Hematopoietic multipotent progenitor cell treated with erythropoietin and hydrocortisone succinate and interleukin-3 and kit ligand, for 8 days (in vitro differentiated cells): ENCODE measurements at places on chromosomes 7 and 10.
A peak's percentile ranks its signal among the peaks of the same experiment; 100 is the strongest.

DNA sequence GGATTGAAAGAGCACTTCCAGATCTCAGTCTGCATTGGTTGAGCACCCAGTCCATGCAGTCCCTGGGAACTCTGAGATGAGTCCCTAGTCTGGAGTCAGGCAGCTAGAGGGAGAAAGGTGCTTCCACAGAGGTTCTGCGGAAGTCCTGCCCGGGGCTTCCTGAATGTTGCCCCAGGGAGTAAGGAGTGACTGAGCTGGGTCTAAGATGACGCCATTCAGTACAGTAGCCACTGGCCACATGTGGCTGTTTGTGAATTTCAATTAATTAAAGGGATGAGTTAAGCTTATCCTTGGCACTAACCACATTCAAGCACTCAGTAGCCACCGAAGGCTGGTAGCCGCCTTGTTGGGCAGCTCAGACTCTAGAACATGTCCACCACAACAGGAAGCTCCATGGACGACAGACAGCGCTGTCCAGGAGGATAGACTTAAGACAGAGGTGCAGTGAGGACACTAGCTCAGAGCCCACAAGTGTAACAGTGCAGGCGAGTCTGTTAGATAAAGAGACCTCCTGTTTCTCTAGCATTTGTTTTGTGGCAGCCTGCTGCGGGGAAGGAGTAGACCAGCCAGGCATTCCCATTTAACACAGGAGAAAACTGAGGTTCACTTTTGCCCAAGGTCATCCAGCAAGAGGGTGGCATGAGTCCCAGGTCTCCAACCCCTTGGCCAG, 101.6 kb upstream of the PPIF start:
- DNase-seq: no peak

DNA sequence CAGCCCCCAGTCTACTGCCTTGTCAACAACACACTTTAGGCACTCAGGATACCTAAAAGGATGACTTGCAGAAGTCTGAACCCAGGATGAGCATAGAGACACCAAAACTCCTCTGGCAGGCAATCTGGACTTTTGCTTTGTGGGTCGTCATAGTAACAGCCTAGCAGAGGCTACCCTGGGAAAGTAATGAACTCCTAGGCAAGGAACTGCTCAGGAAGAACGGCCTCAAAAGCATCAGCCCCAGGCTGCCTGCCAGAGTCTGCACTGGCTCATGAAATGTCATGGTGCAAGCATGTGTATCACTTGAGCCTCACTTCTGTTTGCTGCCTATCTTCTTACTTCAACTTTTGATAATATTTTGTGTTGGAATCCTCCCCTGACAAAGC, 715.1 kb downstream of the GRID1 start:
- DNase-seq: no peak

- DNase-seq: peak; percentile 72
Measured at GRCh38 chr7:2105917-2106316, 126.8 kb downstream of the MAD1L1 start.

- DNase-seq: no peak
Measured at GRCh38 chr7:15685358-15686294, 857 bp downstream of the MEOX2 start.

DNA sequence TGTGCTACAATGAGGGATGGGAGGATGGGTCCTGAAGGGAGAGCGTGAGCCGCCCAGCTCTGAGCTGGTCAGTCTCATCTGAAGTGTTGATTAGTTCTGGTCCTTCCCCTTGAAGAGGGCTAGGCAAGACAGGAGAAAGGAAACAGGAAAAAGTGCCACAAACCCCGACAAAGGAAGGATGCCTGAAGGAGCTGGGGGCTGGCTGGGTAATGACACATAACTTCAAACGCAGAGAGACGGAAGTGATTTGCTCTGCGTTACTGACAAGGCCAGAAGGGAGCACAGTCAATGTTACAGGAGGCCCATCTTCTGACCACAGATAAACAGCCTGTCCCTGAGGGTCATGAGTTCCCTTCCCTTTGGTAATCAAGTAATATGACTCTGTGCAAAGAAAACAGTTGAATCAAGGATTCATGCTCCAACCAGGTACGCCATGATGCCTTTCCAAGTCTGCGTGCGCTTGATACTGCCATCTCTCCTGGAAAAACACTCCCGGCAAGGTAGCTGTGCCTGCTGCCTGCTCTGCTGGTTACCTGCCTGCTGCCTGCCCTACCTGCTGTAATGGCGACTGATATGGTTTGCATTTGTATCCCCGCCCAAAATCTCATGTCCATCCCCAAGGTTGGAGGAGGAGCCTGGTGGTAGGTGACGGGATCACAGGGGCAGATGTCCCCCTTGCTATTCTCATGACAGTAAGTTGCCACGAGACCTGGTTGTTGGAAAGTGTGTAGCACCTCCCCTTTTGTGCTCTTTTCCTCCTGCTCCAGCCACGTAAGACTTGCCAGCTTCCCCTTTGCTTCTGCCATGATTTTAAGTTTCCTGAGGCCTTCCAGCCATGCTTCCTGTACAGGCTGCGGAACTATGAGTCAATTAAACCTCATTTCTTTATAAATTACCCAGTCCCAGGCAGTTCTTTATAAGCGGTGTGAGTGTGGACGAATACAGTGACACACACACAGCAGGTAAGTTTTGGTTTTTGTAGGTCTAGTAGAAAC, 57.9 kb downstream of the GRB10 start:
- DNase-seq: peak; percentile 44

DNA sequence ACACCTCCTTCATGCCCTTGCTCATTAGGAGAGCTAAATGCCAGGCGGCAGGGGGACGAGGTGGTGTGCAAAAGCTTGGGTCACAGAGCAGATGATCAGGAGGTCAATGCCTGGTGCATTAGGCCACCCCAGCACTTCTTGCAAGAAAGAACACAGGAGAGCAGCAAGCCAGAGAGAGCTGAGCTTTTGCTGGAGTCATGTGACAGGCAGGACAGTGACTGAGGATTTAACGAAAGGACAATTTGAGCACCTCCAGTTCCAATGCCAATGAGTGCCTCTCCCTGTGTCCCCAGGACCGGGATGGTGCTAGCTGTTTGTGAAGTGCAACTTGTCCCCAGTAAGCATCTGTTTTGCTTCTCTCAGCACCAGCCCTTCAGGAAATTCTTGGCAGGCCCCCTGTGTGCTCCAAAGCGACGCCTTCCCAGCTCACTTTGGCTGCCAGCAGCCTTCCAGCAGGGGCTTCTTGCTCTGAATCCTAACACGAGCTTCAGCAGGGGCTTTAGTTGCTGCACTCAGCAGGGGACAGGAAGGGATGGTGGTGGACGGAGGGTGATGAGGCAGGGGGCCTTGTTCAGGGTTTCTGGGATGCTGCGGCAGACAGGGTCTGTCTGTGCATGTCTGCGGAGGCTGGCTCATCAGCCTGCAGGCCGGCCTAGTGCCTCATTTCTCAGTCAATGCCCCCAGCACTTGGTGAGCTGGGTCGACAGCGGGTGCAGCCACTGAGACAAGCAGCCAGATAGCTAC, 368.1 kb downstream of the RPS24 start:
- no peak for DNase-seq

DNA sequence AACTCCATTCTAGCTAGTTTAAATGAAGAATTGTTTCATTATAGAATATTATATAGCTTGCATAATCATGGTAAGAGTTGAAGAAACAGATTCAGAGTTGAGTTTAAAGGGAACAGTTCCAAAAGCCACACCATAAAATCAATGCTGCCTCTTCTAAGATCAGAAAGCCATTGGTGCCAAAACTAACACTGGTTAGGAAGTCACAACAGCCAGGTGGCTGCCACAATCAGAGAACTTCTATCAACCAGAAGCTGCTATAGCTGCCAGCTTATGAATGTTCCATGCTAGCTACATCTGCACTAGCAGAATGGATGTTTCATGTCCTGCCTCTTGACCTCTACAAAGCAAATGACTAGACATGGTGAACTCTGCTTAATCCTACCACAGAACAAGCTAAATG, 583.1 kb upstream of the LRRN3 start:
- no peak for DNase-seq

DNA sequence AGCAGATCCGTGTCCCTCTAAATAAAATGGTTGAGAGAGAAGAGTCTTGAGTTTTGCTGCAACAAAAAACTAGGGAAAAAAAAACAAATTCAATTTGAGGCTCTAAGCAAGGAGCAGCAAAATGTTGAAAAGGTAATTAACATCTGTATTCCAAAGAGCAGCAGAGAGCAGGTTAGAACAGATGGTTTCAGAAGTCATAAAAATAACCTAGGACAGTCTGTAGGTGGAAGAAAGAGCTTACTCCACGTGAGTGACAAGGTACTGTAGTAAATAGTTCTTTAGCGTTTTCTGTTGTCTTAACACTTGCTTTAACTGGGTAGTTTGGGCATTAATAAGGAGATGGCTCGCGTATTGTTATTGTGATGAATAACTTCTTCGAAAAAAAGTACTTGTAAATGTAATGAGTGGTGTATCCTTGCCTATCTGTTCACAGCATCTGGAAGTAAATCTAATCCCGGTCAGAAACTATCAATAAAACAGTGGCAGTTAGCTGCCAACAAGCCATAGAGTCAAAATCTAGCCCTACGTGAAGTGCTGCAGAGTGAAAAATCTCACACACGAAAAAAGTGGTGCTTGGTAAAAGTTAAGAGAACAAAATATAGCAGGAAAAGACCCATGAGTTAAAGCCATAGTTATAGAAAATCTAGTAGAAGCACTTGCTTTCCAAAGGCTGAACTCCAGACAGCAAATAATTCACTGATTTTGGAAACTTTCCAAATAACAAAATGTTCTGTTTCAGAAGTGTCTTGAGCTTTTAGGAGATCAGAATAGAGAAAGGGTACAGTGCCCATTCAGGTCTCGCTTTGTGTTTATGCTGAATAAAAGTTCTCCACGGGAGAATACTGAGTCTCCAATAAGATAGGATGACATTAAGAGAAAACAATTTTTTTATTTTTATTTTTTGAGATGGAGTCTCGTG, 49.3 kb upstream of the PARD3 start:
- no peak for DNase-seq

- peak; percentile 91 for DNase-seq
Measured at GRCh38 chr10:47306387-47307210, 6.6 kb downstream of the GDF10 start.

DNA sequence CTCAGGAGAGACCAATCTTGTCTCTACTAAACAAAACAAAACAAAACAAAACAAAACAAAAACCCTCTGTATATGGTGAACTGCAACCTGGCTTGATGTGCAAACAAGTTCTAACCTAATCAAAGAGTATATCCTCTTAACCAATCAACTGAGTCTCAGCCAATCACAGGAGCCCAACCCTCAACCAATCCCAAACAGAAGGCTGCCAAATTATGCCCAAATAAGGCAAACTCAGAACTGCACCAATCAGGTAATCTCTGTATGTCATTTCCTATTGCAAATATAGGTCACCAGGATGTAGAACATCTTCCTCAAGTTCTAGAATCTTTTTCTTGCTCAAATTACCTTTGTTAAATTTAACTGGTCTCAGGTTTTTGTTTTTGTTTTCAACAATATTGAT, 5.2 kb downstream of the FAM133B start:
- DNase-seq: no peak

DNA sequence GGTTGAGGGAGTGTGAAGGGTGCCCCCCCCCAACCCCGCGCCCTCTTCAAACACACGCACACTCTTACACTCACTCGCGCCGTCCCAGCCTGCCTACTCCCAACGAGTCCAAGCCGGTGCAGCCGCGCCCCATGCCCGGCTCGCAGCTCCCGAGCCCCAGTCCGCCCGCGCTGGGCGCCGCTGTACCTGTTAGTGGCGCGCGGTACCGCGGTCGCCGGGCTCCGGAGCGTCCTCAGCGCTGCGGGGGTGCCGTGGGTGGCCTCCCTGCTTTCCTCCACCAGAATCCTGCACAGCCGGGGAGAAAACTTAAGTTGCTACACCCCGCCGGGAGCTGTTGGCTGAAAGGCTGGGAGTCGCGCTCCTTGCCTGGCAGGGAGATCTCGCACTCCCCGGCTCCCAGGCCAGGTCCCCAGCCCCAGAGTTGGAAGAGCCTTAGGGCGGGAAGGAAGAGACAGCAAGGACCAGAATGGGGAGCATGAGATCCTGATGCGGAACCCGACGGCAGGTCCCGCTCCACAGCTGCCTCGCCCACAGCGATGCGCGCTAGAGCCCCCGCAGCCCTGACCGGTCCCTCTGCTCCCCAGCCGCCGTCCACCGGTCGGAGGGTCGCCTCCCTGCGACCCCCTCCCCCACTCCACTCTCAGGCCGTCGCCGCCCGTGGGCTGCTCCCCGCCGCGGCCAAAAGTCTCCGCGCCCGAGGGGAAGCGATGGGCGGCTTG, 863 bp downstream of the ST8SIA6 start:
- peak; percentile 83 for DNase-seq

DNA sequence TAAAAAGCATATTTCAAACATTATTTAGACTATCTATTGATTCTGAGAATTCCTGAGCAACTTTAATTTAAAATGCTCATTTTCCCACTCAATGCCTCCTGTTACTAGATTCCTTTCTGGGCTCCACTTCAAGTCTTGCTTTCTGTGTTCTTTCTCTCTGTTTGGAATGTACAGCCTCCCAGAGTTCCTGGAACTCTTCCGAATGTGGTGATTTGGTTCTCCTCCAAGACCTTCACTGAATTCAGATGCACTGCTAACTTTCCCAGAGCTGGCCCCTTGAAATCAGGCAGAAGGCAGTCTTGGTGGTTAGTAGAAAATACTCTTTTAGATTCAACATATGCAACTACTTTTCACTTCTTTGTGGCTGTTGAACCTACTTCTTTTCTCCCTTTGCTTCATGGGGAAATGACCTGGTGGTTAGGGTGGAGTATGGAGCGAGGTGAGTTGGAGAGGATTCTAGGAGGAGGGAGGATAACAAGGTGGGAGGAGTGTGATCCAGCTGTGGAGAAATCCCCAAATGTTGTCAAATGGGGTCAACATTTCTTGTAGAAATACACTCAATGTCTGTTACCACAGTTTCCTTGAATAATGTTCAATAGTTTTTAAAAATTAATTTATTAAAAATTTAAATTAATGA, 27.9 kb upstream of the CCDC7 start:
- DNase-seq: no peak

- no peak for DNase-seq
Measured at GRCh38 chr10:91589015-91589657, 43.7 kb downstream of the PPP1R3C start.

GRCh38 chr7:23001610-23002009, 12.3 kb downstream of the HYCC1 start:
- no peak for DNase-seq
